Retinal pigment epithelial cell (primary cell): ENCODE measurements at places on chromosomes 11 and 22.

DNA sequence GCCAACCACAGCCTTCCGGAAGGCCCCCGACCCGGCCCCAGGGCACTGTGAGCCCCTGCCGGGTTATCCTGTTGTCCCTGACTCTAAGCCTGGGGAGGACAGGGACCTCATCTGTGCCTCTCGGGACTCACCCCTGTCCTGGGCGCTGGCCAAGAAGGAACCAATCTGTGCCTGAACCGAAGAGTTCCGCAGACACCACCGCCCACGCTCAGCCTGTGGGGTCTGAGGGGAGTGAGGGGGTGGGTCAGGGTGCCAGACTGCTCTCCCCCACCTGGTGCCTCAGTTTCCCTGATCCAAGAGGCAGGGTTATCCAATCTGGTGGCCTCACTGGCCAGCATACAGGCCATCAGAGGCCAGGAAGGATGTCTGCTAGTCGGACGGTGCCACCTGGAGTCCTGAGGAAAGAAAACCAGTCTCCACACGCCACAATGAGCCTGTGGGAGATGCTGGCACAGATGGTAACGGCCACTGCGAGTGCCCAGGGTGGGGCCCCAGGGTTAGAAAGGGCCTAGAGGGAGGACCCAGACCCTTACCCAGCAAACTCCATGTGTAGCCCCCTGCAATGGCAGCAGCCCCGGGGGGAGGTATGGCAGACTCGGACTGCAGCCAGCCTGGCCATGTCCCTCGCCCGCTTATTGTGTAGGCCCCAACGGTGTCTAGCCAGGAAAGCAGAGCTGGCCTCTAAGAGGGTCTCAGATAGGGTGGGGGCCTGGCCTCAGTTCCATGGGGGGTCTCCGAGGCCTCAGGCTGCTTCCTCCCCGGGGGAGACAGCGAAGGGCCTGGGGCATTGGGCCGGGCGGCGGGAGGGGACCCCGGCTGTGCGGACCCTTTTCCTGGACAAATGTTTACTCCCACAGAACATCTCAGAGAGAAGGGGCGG, 827 bp upstream of the TNNT3 start:
- DNase-seq = no peak

DNA sequence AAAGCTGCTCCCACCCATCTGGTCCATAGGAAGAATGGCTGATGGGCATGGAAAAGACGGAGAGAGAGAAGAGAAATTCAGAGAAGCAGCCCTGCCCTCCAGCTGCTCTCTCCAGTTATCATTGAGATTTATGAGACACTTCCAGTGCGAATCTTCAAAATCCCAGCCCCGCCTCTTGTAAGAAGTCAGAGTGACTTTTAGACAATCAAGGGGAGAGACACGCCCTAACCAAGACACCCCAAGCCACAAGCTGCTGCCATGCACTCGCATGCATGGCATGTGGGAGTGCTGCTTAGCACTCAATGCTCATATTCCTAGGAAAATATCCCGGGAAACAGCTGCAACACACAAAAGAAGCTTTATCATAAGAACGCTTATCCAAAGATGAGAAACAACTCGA, 110.6 kb upstream of the BID start:
- DNase-seq = no peak

DNA sequence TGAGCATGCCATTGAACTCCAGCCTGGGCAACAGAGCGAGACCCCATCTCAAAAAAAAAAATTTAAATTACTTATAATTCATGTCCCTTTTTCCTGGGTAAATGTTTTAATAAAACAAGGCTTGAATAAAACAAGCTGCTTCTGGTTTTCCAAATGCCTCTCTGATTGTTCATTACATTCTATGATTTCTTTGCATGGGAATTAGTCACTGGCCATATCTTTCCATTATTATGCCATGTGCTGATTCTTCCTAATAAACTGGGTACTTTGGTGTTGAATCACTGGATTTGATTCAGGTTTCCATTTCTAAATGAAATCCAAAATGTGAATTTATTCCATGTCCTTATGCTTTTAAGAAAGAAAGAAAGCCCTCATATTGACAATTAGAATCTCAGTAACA, 42.6 kb downstream of the ZNF215 start:
- no peak for DNase-seq

DNA sequence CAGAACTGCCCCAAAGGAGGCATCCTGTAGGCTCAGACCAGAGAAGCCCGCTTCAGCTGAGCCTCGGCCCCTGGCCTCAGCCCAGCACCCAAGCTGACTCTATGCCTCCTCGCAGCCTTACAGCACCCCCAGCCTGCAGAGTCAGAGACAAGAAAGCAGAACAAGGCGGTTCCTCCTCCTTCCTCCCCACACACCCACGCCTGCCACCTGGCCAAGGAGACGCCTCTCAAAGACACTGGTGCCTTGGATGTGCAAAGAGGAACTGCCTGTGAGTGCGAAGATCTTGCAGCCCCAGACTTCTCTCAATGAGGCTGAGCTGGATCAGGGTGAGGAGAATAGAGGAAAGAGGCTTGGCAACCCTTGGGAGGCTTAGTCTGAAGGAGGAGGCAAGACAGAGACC, 60.2 kb downstream of the PDE2A start:
- DNase-seq = no peak

- no peak for DNase-seq
Observed at GRCh38 chr11:45485070-45485707, 180.2 kb downstream of the CHST1 start.

DNA sequence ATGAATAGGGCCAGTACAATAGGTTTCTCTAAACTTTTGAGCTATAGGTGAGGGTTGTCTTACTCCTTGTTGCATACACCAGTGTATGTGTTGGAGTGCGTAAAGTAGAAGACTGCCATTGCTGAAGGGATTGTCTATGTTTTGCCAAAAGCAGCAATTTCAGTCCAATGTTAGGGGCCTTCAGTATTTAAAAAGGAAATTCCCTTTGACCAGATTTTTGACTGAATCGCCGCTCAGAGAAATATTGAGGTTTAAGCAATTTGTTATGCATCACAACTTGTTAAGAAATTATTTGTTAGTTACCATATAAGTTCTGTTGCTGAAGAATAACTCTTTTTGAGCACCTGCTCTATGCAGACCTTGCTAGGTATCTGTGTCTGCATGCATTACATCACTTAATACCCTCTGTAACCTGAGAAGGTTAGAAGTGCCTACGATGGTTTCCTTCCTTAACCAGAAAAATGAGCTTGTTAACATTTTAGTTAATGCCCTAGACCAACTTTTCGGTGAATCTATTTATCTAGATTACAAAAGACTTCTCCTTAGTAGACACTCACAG, 33.9 kb downstream of the MMP20 start:
- no peak for DNase-seq

DNA sequence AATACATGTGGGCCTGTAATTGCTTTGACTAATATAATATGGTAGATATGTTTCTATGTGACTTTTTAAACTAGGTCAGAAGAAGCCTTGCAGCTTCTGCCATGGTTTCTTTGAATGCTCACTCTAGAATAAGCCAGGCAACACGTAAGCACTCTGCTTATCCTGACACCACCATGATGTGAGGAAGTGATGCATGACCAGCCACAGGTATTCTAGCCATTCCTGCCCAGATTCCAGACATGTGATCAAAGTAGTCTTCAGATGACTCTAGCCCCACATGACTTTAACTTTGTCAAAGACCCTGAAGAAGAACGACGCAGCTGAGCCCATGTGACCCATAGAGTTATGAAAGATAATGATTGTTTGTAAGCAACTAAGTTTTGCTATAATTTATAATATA, 276.1 kb upstream of the NCAM1 start:
- DNase-seq = no peak

- no peak for DNase-seq
Observed at GRCh38 chr11:57353446-57353845, 15.3 kb downstream of the P2RX3 start.

DNA sequence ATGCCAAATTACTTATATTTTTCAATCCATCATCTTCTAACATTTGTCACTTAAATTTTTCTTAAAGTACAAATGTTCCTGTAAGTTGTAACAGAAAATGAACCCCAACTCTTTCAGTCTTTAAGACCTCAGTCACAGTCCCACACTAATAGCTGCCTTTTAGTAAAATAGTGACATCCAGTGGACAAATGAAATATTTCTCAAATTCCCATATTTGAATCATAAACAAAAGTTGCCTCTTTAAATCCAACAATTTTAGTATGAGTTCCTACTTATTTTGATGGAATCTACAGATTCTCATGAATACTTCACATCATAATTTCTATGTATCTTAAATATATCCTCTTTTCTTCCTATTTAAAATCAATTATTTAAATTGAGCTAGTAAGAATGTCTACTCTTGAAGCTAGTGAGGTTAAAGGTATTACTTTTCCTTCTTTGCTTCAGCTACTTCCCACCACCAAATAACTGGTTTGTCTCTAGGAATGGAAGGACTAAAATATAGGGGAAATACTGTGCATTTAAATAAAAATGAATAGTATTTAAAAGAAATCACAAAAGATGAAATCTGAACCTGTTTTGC, 9.2 kb downstream of the LIN7C start:
- DNase-seq = no peak

DNA sequence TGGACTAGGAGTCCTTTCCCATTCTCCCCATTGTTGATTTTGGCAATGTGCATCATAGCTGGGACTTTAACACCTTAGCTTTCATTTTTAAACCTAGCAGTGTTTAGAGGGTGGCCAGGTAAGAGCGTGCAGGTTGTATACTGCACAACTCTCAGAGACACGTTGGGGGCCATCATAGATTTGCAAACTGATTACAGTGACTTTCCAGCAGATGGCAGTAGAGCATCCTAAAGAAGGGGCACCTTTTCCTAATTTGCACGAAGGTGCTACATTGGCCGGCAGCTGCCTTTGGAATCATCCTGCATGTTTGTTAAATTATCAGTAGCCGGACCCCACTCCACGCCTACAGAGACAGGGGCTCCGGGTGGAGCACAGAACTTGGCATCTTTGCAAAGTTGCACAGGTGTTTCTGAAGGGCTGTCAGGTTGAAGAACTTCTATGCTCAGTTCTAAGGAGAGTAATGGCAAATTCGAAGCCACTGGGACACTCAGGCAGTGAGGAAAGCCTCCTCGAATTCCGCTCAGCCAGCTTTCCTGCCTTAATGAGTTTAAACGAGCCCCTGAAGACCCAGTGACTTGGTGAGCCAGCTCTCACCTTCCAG, 7.7 kb downstream of the LHFPL7 start:
- DNase-seq = no peak

DNA sequence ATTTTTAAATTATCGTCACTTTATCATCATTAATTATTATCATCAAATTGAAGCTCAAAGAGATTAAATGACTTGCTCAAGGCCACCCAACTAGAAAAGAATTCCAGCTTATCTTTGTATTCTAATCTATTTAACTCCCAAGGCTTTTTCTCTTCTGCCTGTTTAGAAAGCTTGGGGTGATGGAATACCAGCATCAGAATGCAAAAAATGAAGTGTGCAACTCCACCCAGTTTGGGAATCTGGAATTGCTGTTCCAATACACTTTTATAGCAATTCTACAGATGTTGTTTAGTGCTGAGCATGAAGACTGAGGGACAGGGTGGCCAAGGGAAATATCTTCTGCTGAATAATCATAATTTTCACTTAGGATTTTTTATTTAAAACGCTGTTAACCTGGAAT, 97.2 kb upstream of the FIBIN start:
- DNase-seq = no peak

DNA sequence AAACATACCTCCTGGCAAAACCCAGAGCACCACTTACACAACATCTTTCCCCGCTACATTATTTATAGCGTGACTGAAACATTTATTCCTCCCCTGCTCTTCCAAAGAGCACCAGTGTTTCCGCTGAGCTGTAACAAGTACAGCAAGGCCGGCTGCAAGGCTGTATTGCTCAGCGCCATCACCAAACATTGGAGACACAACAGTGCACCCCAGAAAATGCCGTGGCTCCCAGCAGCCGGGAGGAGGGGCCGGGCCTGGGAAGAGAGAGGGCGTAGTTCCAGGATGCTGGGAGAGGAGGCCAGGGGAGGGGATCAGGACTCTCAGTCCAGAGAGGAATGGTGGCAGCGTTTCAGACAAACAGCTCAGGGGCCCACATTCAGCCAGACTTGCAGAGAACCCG, 133.2 kb downstream of the DSCAML1 start:
- DNase-seq = no peak

DNA sequence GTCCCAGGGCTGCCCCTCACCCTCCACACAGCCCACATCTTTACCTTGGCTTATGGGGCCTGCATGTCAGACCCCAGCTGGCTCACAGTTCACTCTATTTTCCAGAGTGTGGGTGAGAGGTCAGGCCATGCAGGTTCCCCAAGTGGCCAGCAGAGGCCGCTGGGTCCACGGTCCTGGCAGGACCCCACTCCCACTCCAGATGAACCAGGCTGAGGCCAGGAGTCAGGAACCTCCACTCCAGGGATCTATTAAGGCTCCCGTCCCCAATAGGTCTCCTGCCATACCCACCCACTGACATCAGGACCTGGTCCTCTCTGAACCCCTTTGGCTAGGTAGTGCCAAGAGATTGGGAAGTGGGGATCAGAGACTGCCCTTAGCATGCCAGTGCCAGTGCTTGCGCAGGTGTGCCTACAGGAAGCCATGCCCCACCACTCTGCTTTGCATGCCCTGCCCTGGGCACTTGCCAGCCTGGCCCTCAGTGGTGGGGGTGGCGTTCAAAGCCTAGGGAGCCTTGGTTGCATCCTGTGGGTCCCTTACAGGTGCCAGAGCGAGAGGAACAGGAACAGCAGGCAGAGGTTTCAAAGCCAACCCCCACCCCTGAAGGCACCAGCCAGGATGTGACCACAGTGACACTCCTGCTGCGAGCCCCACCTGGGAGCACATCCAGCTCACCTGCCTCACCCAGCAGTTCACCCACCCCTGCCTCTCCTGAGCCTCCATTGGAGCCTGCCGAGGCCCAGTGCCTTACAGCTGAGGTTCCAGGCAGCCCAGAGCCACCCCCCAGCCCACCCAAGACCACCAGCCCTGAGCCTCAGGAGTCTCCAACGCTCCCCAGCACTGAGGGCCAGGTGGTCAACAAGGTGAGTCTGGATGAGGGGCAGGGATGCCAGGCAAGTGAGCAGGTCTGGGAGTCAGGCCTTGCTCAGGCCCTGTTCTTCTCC, 8.3 kb downstream of the SMTN start:
- no peak for DNase-seq

DNA sequence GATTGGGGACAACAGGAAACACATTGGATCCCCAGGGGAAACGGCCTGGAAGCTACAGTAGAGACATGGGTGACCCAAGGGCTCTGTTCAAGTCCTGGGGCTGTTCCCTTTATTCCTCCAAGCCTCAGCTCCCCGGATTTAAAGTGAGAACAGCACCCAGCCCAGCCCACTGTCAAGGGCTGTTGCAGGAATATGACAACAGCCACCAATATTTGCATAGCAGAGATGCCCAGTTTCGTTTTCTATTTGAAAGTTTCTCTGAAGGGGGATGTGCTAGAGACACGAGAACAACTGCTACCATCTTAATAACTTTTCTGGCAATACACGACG, 81.1 kb upstream of the WNT7B start:
- DNase-seq = no peak

GRCh38 chr11:125062218-125062930, 731 bp upstream of the SLC37A2 start:
- DNase-seq = no peak

DNA sequence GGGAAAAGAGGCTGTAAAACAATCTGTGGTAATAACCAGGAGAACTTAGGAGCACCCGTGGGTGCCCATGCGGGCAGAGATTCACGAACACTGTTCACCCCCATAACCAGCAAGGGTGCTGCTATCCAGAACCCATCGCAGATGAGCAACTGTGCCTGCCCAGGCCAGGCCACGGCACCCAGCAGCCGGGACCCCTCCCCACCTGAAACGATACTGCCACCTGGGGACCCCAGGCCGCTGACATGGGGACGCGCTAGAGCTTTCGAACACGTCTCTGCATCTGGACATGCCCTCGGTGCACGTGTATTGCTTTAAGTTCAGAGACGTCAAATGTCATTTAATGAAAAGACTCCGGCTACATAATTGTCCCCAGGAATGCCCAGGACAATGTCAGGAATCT, 14.3 kb upstream of the MUC2 start:
- DNase-seq = no peak
